ENCODE measurements at places on chromosomes 7 and 10. TPM values are rescaled to one million over a fixed set of nuclear protein-coding genes. Genes with fewer than 3 reads are reported as not detected.

DNA sequence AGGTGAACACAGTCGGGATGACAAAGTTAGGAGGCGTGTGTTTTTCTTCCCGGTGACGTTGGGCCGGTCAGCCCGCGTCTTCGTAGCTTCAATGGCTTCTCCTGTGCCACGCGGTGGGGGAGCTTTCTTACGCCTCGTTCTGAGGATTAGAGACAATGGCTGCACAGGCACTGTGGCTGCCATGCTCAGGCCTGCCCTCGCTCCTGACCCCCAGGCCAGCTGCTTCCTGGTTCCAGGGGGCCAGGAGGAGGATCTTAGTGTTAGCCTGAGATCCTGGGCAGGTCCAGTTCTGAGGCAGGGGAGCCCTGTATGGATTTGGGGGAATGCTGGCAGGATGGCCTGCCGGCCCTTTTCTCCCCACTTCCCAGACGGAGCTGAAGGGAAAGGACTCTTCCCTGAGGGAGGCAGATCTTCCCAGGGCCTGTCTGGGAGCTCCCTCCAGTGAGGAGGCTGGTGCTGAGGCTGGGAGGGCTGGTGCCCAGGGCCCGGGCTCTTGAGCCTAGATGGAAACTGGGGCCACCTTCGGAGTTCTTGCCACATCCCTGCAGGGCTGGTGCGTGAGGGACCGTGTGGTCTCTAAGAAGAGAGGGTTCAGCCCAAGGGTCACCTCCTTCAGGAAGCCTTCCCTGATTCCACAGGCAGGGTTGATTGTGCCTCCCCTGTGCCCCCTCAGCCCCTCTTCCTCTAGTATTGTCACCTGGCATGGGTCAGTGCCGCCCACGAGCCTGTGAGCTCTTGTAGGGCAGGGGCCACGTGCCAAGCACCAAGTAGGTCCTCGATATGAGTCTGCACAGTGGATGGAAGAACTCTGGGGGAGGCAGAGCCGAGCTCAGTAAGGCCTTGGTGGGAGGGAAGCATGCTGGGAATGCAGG is 101.4 kb downstream of the GRK5 start:
- H3K27me3 ChIP-seq, result no peaks in the 10 kb centered on the region
- H3K27ac ChIP-seq, result no peak overlapping the region
- peaks cover 53% of the 10 kb centered on the region for H3K4me1 ChIP-seq

DNA sequence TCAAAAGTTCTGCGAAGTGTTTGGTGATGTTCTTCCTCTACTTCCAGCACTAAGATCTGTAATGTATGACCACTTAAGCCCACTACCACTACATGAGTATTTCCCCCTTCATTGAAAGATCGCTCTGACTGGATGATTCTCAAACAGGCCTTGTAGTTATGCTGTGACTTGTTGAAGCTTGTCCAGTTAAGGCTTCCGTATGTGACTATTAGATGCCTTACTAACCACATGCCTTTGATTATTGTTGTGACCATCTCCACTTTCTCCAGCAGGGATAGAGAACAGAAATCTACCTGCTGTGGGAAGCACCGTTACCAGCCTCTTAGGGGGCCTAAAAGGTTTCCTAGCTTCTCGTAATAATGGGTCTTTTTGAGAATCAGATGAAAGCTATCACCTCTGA is 81.1 kb downstream of the NOC3L start:
- DNase-seq, result no peak
- no peaks in the 10 kb centered on the region for H3K27me3 ChIP-seq
- H3K36me3 ChIP-seq, result no peaks in the 10 kb centered on the region
- H3K4me3 ChIP-seq, result no peak overlapping the region
- H3K27ac ChIP-seq, result no peak overlapping the region
- H3K4me1 ChIP-seq, result peaks cover 6% of the 10 kb centered on the region

- no peaks in the 10 kb centered on the region for H3K36me3 ChIP-seq
- no peak for DNase-seq
- H3K4me3 ChIP-seq, result no peak overlapping the region
- H3K4me1 ChIP-seq, result peaks cover under 1% of the 10 kb centered on the region
These were observed 94.1 kb downstream of the AOAH start for GRCh38 chr7:36630112-36630650.

- H3K36me3 ChIP-seq, result no peaks in the 10 kb centered on the region
- H3K4me3 ChIP-seq, result no peak overlapping the region
- H3K27ac ChIP-seq, result no peak overlapping the region
- DNase-seq, result no peak
- H3K4me1 ChIP-seq, result no peaks in the 10 kb centered on the region
These were observed 290.5 kb upstream of the LRGUK start for GRCh38 chr7:133836666-133837065.

DNA sequence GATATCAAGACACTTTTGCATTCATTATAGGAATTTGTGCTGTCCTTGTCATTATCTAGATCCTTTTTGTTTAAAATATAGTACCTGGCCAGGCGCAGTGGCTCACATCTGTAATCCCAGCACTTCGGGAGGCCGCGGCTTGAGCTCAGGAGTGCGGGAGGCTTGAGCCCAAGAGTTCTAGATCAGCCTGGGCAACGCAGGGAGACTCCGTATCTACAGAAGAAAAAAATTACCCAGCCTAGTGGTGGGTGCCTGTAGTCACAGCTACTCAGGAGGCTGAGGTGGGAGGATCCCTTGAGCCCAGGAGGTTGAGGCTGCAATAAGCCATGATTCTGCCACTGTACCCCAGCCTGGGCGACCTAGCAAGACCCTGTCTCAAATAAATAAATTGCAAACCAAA is 621 bp upstream of the MORN4 start:
- no peaks in the 10 kb centered on the region for H3K27me3 ChIP-seq
- DNase-seq, result peak; percentile 32
- H3K4me1 ChIP-seq, result peaks cover 6% of the 10 kb centered on the region
- peak overlapping the region; percentile 71 for H3K4me3 ChIP-seq

DNA sequence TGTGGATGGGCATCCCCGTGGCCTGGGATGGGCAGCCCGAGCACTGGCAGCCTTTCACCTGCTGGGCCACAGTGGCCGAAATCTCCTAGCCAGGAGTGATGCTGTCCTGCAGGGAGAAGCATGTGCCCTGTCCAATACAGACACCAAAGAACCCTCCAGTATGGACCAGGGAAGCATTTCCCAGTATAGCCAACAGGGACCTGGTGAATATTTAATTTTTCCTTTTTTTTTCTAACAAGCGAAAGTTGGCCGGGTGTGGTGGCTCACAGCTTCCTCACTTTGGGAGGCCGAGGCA is 11.0 kb downstream of the IMPDH1 start:
- peaks cover 57% of the 10 kb centered on the region for H3K36me3 ChIP-seq
- no peak for DNase-seq
- H3K27ac ChIP-seq, result no peak overlapping the region
- no peak overlapping the region for H3K4me3 ChIP-seq
- H3K27me3 ChIP-seq, result no peaks in the 10 kb centered on the region

GRCh38 chr7:36045830-36046341 is 107.2 kb upstream of the EEPD1 start:
- no peaks in the 10 kb centered on the region for H3K27me3 ChIP-seq
- no peak for DNase-seq
- H3K4me1 ChIP-seq, result peaks cover 52% of the 10 kb centered on the region
- no peaks in the 10 kb centered on the region for H3K36me3 ChIP-seq
- no peak overlapping the region for H3K4me3 ChIP-seq

DNA sequence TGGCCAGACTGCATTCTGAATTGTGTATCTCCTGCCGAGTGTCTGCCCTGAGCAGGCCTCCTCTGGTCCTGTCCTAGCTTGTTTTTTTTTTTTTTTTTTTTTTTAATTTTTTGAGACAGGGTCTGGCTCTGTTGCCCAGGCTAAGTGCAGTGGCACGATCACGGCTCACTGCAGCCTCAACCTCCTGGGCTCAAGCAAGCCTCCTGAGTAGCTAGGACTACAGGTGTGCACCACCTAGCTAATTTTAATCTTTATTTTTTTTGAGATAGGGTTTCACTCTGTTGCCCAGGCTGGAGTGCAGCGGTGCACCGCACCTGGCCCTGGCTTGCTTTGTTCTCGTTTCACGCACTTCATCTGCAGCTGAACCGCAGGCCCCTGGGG is 23.5 kb downstream of the COL26A1 start:
- H3K4me3 ChIP-seq, result no peak overlapping the region
- DNase-seq, result no peak
- H3K36me3 ChIP-seq, result no peaks in the 10 kb centered on the region
- no peaks in the 10 kb centered on the region for H3K27me3 ChIP-seq
- no peak overlapping the region for H3K27ac ChIP-seq

DNA sequence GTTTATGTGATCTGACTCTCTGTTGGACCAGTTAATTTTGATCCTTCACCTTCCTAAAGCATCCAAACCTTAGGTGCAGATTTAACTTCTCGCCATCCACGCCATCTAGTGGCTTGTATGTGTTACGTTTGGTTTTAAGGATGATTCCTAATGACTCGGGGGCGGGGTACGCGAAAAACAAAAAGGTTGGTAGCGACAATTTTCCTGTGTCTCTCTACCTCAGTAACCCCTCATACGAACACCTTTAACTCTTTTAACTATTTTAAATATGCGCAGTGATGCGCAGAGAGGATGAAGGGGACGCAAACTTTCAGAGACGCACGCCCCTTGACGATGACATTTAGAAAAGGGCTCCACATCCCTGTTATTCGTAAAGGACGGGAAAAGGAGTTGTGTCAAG is 714 bp upstream of the KCND2 start:
- H3K27me3 ChIP-seq, result no peaks in the 10 kb centered on the region
- no peak for DNase-seq
- H3K4me1 ChIP-seq, result peaks cover 14% of the 10 kb centered on the region
- H3K36me3 ChIP-seq, result no peaks in the 10 kb centered on the region

DNA sequence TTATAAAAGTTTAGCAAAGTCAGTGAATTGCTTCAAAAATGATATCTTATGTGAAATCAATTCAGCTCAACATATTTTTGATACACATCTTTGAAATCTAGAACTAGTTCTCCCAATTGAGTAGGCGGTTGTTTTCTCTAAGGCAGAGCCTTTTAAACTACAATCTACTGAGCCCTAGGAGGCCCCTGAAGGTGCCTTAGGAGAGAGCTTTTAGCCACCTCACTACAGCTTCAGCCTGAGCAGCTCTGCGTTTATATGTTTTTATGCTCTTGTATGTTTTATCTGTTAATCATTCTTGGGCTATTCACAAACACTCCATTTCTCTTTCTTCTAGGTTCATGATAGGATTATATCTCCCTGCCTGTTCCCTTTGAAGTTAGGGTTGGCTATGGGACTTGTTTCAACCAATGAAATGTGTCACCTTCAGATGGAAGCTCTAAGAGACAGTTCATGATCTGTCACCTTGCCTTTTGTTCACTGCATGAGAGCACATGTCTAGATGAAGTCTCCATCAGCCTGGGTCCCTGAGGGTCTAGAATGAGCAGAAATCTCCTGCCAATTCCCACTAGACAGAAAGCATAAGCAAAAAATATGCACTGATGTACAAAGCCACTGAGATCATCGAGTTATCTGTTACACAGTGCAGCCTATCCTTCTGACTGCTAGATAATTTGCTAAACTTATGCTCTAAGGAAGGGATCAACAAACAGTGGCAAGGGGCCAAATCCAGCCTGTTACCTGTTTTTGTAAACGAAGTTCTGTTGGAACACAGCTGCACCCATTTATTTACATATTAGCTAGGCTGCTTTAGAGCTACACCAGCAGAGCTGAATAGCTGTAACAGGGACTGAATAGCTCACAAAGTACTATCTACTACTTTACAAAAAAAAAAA is 128.5 kb upstream of the CDK1 start:
- no peak for DNase-seq
- H3K27ac ChIP-seq, result no peak overlapping the region
- no peak overlapping the region for H3K4me3 ChIP-seq

DNA sequence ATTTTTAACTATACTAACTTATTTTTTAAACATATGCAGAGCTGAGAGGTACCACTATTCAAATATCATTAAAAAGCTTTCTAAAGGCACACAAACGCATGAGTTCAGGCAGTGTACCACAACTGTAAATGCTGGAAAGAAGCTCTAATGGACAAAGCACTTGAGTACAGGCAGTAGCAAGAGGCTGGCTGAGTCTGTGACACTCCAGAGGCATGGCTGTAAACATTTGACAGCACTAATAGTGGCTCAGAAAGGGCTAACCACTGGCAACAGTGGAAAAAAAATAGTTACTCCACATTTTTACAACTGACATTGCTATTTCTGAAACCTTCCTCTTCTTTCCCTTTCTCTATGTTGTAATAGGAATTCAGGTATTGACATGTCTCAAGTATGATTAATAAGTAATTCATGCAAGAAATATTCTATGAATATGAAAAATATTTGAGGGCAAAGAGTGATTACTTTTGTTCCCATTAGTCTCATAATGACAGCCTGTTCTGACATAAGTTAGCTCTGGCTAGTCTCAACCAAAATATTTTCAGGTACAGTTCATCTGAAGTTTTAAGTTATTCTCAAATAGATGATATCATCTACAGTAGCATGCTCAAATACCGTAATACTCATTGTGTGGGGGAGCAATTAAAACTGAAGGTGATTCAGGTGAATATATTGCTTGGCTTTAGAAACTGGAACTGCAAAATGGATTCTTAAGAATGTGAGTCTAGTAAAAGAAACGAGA is 324.0 kb upstream of the POT1 start:
- no peak overlapping the region for H3K4me3 ChIP-seq
- H3K36me3 ChIP-seq, result no peaks in the 10 kb centered on the region
- DNase-seq, result no peak
- no peak overlapping the region for H3K27ac ChIP-seq

Gene BLNK
- total RNA-seq, result 17.8 TPM

Gene DENND10
- total RNA-seq, result 23.1 TPM

Gene ZNF33A
- 20.0 TPM for total RNA-seq

Gene CYP2C19
- not detected for total RNA-seq

Gene STAMBPL1
- total RNA-seq, result 5.3 TPM

Gene NPS
- not detected for total RNA-seq
